SHP77 (cell line): ENCODE measurements at places on chromosomes 3 and 15.
A peak's percentile ranks its signal among the peaks of the same experiment; 100 is the strongest.

GRCh38 chr3:185087419-185087818 lies 65.4 kb downstream of the C3orf70 start:
- DNase-seq = no peak

- DNase-seq = no peak
These were observed 16.9 kb downstream of the MME start for GRCh38 chr3:155097009-155097349.

- DNase-seq = peak; percentile 92
These were observed at the start of gene CAMK2N2 for GRCh38 chr3:184261270-184261853. TSS of gene CAMK2N2 (minus strand) at chr3:184261553. CDS start at chr3:184261285, 268 bp downstream.

- DNase-seq = no peak
These were observed 40.7 kb downstream of the SUMF1 start for GRCh38 chr3:4426261-4426781.

GRCh38 chr3:41693799-41694198 lies 268.1 kb downstream of the ULK4 start:
- no peak for DNase-seq
